ENCODE measurements at places on chromosomes 2 and 18.

GRCh38 chr18:29726646-29727045, 1315.9 kb downstream of the DSC3 start:
- DNase-seq = no peak

GRCh38 chr2:635687-636621, 41.3 kb downstream of the TMEM18 start:
- no peak for DNase-seq

GRCh38 chr2:66929632-66930338, 467.3 kb upstream of the ETAA1 start:
- DNase-seq = no peak

- DNase-seq = no peak
These were observed 678.8 kb downstream of the DCC start for GRCh38 chr18:53018791-53019190.

DNA sequence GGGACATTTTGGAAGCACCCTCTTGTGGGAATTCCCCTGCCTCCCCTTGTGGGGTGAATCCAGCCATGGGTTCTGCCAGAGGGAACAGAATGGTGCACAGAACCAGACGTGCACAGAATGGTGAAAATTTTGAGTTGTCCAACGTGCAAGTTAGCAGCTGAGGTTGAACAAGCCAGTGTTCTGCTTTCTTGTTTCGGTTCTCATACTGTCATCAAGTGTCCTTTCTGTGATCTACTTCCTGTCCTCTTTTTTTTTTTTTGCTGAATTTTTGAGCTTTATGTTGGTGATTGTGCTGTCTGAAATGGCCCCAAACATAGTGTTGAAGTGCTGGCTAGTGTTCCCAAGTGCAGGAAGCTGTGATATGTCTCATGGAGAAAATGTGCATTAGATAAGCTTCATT, 21.5 kb upstream of the REEP1 start:
- no peak for DNase-seq

DNA sequence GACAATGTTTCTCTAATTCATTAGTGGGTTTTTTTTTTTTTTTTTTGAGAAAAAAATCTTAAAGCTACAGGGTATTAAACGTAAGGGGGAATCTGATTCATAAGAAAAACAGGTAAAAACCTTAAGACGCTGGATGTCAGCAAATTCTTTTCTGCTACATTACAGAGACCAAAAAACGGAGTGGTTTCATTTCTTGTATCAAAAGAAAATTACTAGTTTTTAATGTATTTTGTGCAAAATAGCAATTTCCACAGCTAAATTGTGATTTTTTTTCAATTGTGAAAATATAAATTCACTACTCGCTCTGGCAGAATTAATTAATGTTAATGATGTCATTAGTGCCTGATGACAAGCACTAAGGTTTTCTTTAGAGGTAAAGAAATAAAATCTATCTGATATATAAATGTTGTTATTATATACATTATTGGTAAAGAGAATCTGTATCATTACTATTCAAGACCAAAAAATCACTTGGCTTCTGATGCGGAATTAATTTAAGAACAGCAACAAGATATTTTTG, 9.9 kb downstream of the OTX1 start:
- no peak for DNase-seq

DNA sequence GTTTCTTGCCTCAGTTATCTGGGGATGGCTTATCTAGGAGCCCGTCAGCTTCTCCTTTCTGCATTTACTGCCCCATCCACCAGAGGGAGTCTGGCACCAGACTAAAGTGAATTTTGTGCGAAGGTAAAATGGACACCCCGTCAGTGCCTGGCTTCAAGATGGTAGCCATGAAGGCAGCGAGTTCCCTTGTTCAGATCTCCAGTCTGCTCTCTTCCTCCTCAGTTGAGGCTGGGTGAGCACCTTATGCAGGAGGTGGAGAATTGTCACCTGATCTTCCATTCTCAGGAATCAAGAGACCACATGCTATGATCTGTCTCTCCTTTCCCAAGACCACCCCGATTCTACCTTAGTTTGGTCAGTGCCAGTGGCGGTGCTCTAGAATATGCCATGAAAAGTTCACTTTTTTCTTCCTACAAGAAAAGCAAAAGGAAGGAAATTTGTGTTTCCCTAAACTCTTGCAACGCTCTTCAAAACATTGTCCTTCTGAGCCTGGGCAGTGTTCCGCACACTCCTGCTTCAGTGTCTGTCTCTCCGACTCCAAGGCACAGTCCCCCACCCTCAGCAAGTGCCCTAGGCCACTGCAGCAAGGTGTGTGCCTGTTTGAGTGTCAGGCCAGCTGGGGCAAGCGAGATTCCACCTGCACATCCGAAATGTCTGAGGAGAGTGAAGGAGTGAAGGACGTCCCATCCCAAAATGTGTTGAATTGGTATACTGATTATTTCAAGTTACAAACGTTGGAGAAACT, 168.6 kb downstream of the SS18 start:
- DNase-seq = no peak

GRCh38 chr2:151459358-151459757, 49.7 kb downstream of the RIF1 start:
- DNase-seq = no peak

DNA sequence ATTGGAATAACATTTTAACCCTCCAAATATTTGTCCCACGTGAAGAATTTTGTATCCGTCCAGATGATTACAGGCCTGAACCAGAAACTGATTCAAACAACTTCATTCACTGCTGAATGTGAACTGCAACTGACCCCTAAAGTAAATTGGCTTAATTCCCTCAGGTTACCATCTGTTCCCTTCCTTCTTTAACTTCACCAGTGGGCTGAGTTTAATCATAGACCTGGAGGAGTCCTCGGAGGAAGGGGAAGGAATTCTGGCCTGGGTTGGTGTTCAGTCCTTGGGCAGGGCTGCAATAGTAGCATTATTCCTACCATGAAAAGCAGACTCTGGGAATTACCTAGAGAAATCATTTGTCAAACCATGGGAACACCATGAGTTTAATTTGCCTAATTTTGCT, 207.4 kb downstream of the TMEM247 start:
- DNase-seq = no peak

GRCh38 chr18:12882453-12883371, 1.3 kb downstream of the PTPN2 start:
- no peak for DNase-seq

DNA sequence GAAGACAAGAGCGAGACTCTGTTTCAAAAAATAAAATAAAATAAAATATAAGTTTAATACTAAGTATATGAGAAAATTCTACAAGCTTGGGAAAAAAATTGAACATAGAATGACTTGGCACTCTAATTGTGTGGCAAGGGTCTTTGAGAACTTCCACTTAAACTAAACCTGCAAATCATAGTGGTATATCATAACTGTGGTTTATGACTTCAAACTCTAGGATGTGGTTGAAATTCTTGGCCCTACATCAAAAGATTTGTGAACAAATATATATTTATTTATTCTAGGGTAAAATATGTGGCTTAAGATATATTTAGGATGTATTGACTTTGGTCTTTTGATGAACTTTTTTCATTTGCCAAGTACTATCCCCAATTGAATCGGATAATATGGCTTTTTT, 3.1 kb upstream of the FAM171B start:
- DNase-seq = no peak

- DNase-seq = no peak
These were observed 5.3 kb upstream of the NCK2 start for GRCh38 chr2:105739426-105739825.

- no peak for DNase-seq
These were observed 64.5 kb downstream of the TSPYL6 start for GRCh38 chr2:54191361-54192135.

DNA sequence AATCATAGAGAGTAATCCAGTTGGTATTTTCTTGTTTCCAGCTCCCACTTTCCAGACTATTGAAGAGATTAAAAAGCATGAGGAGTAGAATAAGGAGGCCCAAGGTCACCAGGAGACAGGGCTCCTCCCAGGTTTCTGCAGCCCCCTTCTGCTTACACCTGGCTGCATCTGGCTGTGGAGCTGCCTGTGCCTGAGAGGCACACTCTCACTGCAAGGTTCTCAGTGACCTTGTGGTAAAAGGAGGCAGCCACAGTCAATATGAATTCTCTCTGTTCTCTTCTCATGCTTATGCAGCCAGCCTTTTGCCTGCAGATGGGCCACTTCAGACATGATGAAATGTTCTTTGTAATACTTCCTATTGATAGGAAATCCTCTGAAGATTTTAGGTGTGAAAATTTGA, 233.7 kb downstream of the MYO3B start:
- no peak for DNase-seq

DNA sequence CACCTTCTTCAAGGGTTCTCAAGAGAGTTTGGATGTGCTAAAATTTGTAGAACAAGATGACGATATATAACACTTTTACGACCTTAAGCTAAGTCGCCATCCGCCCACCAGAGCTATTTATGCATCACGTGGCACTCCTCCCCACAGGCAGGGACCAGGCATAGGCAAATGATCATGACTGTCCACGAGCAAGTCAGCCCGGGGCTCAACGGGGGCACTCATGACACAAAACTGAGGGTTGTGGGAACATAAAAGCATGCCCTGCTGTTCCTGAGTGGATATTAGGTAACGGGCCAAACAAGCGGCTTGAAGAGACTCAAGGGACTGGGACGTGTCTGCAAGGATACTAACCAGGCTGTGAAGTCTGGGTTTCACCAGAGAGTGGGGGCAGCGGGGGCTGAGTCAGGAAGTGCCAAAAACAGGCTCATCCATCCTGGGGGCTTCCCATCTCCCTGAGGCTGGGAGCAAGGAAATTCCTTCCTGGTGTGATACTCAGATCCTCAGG, 58.1 kb downstream of the FAM178B start:
- DNase-seq = no peak

DNA sequence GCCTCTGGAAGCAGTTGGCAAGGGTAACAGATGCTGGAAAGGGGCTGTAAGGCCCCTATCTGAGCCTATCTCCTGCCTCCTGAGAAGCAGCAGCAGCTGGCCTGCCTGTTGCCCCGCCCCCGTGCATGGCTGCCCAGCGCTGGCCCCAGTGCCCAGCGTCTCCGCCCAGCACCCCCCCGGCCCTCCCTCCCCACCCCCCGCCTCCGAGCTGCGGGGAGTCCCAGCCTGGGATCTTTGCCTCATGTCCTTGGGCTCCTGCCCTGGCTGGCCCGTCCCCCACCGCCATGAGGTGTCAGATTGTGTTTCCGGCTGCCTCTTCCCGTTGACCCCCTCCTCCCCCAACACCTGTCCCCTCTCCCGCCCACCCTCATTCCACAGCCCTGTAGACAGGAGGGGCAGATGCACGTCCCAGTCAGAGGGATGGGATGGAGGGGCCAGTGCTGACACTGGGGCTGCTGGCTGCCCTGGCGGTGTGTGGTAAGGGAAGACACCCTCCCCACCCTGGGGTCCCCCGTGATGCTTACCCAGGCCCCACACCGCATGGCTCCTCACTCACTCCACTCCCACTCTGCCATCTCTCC, at the start of gene CHRND:
TSS of gene CHRND (plus strand) at position 370 of the 581 bp plus-strand sequence. CDS start at position 426, 56 bp downstream.
- no peak for DNase-seq

DNA sequence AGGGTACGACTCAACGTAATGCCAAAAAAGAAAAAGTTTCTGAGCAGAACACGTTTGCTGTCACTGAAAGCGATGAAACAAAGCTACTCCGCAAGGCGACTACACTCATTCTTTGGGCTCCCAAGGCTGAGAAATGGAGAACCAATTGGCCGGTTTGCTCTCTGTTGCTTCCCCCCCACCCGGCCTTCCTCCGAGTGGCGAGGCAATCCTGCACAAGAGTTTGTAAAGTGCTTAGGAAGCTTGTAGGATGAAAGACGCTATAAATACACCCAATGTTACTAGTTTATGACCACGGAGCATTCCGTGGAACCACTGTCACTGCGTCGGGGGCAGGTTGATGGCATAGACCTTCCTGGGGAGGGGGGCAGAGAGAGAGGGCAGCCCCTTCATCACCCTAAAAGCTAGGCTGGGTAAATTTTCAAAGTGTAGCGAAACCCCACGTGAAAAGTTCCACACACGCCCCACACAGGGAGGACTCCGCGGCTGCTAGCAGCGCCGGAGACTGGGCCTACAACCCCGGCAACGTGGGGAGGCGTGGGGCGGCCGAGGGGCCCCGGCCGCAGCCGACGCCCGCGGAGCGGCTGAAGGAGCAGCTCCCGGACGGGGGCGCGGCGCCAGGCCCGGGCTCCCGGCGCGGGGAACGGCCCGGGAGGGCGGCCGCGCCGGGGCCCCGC, 915 bp downstream of the CUL3 start:
- DNase-seq = no peak

- DNase-seq = no peak
These were observed 181.2 kb downstream of the NR4A2 start for GRCh38 chr2:156151351-156151750.

- DNase-seq = no peak
These were observed 441.8 kb downstream of the ZEB2 start for GRCh38 chr2:144078106-144078505.

DNA sequence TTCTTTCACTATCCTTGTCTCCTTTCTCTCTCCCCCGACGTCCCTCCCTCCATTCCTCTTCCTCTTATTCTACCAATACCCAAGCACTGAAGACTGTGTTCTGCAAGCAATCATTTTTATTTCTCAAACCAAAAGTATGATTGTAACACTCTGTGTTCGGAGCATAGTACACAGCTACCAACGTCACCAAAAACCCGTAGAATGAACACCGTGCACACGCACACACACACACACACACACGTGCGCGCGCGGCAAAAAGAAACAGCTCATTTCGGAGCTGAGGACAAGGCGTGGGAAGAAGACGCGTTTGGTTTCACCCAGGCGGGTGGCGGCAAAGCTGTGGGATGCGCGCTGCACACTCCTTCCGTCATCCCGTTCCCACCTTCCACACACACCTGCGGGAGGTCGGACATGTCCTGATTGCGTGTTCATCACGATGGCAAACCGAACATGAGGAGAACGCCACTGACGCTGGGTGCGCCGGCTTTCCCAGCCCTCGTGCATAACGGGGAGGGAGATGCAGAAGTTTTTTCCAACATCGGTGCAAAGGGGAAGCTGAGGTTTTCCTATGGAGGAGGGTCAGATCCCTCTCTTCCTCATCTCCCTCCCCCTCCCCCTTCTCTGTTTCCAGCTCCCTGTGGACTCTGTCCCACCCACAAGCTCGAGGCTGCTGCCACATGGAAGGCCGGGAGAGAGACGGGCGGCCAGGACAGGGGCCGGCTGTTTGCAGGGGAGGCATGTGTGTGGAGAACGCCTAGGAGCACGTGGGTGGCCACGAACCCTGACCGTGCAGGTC, 20.4 kb downstream of the MBP start:
- DNase-seq = no peak

- no peak for DNase-seq
These were observed 152.8 kb downstream of the FHOD3 start for GRCh38 chr18:36450264-36450663.

Measured in stimulated activated CD8-positive, alpha-beta memory T cell treated with anti-CD3 and anti-CD28 coated beads, Interleukin-4, amount 100 ng/mL, for 1 hour (primary cell).